ENCODE measurements at places on chromosomes 11 and 22.

GRCh38 chr22:49108636-49109315, 718.9 kb downstream of the BRD1 start:
- no peak for DNase-seq

DNA sequence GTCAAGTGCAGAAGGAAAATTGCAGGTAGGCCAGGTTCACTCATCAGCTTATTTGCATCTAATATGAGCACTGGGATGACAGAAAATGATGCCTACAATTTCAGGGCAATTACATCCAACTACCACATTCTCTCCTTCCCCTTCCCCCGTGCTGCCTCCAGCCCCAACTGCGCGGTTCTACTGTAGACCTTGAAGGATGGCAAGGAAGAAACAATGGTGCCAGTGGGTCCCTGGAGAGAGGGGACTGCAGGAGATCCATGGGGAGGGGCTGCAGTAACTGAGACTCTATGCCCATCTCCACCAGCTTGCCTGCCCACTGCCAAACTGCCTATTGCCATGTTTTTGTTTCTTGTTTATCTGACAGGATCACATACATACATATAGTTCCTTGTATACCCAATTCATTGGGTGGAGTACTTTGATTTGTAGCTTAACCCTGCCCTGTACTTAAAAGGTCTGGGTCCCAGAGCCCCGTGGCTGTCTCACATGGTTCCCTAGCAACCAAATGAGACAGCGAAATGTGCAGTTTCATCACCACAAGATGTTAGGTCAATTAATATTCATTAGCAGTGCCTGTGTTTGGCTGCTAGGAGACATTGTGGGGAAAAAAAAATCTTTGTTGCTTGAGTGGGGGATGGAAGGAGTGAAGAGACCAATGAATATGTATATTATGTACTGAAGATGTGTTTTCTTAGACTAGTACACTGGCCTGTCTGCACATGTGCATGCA, 253.5 kb upstream of the PLET1 start:
- no peak for DNase-seq

- DNase-seq, result no peak
Observed at GRCh38 chr11:40689823-40690222, 769.6 kb downstream of the LRRC4C start.

GRCh38 chr11:126663749-126664592, 308.5 kb downstream of the ST3GAL4 start:
- DNase-seq, result no peak

GRCh38 chr11:108985236-108985944, 320.5 kb downstream of the DDX10 start:
- DNase-seq, result no peak

GRCh38 chr11:18010977-18011586, 1.8 kb downstream of the SERGEF start:
- DNase-seq, result no peak

- no peak for DNase-seq
Observed at GRCh38 chr11:117220999-117221774, 10.7 kb downstream of the PCSK7 start.

GRCh38 chr11:126585774-126586491, 230.4 kb downstream of the ST3GAL4 start:
- DNase-seq, result peak; percentile 82

All from RWPE1 (cell line).